ENCODE measurements at places on chromosomes 4 and X.

DNA sequence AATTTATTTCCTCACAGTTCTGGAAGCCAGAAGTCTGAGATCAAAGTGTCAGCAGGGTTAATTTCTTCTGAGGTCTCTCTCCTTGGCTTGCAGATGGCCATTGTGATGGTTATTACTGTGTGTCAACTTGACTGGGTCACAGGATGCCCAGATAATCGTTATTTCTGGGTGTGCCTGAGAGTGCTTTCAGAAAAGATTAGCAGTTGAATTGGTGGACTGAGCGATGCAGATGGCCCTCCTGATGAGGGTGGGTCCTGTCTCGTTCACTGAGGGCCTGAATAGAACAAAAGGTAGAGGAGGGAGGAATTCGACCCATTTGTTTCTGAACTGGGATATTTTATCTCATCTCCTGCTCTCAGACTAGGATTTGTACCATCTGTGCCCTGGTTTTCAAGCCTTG lies 15.7 kb downstream of the SMIM43 start:
- no peak for DNase-seq

GRCh38 chr4:94410678-94411206 lies 41.0 kb upstream of the PDLIM5 start:
- DNase-seq = no peak

GRCh38 chr4:55323375-55323774 lies 22.7 kb upstream of the SRD5A3 start:
- DNase-seq = no peak

GRCh38 chrX:111124418-111124817 lies 28.4 kb downstream of the PAK3 start:
- no peak for DNase-seq

- DNase-seq = no peak
These were observed 155.7 kb upstream of the SLIT2 start for GRCh38 chr4:20095805-20096541.

- DNase-seq = peak; percentile 26
These were observed 52.8 kb downstream of the FAM47C start for GRCh38 chrX:37060999-37061398.

GRCh38 chrX:13733506-13733905 lies 914 bp downstream of the TRAPPC2 start:
- no peak for DNase-seq

DNA sequence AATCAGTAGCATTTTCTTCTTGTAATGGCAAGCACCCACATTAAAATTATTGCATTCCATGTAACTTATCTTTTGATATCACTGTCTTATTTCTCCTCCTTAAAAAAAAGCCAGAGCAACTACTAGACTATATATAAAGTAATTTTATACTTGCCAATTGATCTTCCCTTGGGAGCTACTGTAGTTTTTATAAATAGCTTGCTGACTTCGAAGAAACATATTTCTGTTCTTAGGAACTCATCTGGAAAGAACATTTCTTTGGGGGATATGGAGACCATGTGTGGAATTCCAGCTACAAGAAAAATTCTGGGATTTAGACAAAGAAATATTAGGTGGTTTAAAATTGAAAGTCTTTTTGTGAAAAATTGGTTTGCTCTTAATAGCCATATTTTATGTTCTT lies 94.9 kb downstream of the BMPR1B start:
- DNase-seq = no peak

- DNase-seq = no peak
These were observed 44.7 kb downstream of the SETD7 start for GRCh38 chr4:139511320-139511719.

DNA sequence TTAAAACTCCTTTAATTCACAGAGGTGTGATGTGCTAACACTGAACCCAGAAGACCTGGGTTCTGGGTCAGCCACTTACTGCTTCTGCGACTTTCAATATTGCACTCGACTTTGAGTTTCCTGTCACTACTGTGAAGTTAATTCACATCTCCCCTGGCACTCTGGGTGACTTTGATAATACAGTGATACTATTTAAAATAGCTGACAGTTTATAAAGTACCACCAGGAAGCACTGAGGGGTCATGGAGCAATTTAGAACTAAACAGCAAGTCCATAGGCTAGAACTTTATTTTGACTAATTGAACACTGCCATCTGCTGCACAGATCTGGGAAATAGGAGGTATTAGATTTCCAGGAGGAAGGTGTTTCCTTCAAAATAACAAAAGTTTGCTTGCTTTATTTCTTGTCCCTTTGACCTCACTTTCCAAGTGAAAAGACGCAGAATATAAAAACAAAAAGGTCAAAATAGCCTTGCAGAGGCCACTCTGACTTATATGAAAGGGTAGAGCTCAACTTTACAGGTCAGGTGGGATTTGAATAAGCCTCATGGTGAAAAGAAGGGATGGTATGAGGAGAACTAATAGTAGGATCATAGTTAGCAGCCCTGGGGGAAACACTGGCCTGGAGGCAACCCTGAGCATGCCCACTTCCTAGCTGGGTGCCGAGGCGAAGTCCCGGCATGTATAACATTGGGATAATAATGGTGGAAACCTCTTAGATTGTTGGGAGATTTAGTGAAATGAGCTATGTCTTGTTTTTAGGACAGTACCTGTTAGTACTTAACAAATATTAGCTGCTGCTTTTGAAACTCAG lies 53.4 kb downstream of the ZNF518B start:
- no peak for DNase-seq

GRCh38 chrX:69016293-69016941 lies 148.8 kb downstream of the PJA1 start:
- no peak for DNase-seq

GRCh38 chr4:119268466-119268865 lies 53.5 kb downstream of the FABP2 start:
- no peak for DNase-seq

DNA sequence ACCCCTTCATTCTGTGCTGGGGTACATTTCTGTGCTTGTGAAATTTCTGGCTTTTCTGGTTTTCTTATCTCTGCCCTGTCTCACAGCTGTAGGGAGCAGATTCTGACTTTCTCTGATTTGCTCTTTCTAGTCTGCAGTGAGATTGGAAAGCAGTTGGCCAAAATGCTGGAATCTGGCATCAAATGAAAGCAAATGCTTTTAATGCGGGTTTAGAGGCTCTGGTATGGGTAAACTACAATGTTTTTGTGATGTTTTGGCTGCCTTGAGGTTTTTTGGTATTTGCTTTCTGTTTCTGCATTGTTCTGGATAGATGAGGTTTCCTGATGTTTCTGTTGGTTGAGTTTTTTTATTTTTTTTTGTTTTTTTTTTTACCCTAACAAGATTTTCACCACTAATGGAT lies 23.8 kb downstream of the SMIM20 start:
- no peak for DNase-seq

GRCh38 chr4:159420162-159421057 lies 317.5 kb downstream of the RAPGEF2 start:
- DNase-seq = no peak

DNA sequence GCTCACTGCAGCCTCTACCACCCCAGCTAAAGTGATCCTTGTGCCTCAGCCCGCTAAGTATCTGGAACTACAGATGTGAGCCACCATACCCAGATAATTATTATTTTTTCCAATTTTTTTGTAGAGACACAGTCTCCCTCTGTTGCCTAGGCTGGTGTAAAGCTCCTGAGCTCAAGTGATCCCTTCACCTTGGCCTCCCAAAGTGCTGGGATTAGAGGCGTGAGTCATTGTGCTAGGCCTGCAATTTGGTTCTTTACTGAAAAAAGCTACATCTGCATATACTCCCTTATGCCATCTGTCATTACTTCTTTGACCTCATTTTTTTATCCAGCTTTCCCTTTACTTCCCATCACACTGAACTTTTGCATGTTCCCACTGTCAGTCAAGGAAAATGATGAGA lies 2012.4 kb upstream of the IGFBP7 start:
- no peak for DNase-seq

GRCh38 chrX:141467442-141467841 lies 117.1 kb downstream of the SPANXA1 start:
- DNase-seq = no peak

GRCh38 chr4:5656415-5656814 lies 51.9 kb downstream of the EVC2 start:
- DNase-seq = no peak

DNA sequence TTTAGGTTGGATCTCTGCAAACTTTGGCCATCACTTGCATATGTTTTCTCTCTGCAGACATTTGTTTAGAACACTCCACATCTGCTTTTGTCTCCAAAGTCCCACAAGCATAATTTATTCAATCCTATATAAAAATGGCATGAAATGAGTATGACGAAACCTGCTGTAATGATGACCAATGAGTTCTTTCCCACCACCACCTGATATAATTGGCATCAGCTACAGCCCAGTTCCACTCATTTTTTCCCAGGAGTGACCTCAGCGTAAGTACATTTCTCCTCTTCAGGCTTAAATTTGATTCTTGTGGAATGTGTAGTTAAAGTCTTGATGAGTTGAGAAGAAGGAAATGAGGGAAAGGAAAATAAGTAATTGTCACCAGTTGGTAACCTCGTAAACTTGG lies 205.1 kb downstream of the AWAT2 start:
- no peak for DNase-seq

GRCh38 chrX:115400960-115401359 lies 111.4 kb downstream of the LUZP4 start:
- no peak for DNase-seq

DNA sequence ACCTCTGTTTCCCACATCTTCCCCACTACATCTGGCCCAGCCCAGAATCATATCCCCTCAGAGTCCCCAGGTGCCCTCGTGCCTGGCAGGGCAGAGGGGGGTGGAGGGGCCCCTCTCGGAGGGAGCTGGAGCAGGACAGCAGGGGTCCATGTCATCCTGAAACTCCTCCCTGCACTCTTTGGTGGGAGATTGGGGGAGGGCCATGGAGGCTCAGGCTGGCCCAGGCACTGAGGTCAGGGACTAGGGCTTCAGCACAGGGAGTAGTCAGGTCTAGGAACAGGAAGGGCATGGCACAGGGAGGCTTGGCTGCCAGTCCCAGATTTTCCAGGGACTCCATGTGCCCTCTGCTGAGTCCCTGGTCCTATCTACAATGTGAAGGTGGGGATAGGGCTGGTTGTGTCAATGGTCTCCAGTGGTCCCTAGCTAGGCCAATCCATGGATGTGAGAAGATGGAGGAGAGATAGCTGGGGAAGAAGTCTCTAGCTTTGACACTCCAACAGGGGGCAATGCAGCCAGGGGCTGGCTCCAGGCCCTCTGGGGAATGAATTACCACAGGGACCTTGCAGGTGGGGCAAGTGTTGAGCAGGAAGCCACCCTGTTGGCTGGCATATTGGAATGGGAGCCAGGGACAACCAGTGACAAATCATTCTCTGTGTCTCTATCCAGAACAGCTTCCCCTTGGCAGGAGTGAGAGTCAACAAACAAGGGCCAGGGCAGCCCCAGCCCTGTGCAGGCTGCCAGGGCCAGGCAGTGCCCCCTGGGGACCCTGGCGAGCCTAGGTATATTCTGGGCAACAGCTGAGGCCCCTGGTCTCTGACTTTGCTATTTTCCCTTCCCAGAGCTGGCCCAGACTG lies 154.4 kb downstream of the EFNB1 start:
- no peak for DNase-seq

- no peak for DNase-seq
These were observed 269.4 kb downstream of the IL15 start for GRCh38 chr4:141905751-141906150.

GRCh38 chrX:7112071-7112470 lies 35.4 kb upstream of the STS start:
- no peak for DNase-seq

- no peak for DNase-seq
These were observed 37.3 kb downstream of the DCUN1D4 start for GRCh38 chr4:51880016-51880915.
